ENCODE measurements at places on chromosomes 7 and 10.

DNA sequence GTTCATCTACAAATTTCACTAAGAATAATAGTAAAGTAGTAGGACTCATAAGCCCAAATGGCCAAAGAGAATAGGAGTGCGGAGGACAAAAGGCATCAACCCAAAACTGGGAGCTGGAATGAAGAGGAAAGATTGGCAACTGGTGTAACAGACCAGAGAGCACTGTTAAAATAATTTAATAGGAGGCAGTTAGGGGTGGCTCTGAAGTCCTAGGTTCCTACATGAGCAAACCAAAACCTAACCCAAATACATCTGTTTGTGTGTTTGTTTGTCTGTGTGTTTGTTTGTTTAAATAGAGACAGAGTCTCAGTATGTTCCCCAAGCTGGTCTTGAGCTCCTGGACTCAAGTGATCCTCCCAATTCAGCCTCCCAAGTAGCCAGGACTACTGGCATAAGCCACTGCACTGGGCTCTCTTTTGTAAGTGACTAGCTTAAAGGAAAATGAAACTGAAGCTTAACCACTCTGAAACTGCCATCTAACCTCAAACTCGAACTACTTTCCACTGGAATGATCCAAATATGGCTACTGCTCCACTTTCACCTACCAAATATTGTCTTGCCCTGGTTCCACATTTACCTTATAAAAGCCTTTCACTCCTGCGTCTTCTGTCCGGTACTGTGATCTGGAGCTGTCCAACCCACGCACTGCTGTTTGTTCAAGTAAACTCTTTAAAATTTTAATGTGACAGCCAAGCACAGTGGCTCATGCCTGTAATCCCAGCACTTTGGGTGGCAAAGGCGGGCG, 94.9 kb downstream of the AKR1D1 start:
- no peak for DNase-seq

- DNase-seq, result peak; percentile 77
These were observed 22.6 kb downstream of the EPDR1 start for GRCh38 chr7:37942934-37943610.

DNA sequence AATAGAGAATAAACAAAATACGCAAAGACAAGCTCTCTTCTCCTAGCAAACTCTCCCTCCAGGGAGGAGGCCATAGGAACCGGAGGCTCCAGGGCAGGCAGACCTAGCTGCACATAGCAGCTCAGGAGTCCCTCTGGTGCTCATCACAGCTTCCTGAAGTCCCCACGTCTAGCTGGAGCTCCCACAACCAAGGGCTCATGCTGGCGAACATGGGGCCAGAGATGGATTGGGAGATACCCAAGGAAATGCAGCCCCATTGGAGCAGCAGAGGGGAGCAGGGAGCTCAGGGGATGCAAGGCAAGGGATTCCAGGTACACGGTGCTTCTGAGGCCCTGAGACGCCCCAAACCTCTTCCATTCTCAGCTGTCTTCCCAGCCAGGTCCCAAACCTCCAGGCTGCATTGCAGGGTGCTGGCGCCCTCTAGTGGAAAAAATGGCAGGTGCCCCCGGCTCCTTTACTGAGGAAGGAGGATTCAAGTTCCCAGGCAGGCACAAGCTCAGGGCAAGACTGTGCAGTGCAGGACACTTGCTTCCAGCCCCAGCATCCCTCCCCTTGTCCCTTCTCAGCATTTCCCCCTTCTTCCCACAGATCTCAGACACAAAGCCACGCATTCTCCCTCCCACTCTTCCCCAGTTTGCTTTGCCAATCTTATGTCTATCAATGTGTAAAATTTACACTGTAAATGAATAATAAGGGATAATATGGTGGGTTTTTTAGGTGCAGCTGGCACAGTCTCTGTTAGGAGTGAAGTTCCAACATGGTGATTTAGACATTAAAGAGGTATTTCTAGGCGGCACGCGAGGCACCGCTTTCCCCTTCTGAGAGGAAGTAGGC, 46.2 kb downstream of the GPAM start:
- DNase-seq, result peak; percentile 73

GRCh38 chr10:1044146-1044545, 4.8 kb downstream of the IDI1 start:
- no peak for DNase-seq

- peak; percentile 87 for DNase-seq
These were observed 686 bp downstream of the ABI1 start for GRCh38 chr10:26860102-26860442.

DNA sequence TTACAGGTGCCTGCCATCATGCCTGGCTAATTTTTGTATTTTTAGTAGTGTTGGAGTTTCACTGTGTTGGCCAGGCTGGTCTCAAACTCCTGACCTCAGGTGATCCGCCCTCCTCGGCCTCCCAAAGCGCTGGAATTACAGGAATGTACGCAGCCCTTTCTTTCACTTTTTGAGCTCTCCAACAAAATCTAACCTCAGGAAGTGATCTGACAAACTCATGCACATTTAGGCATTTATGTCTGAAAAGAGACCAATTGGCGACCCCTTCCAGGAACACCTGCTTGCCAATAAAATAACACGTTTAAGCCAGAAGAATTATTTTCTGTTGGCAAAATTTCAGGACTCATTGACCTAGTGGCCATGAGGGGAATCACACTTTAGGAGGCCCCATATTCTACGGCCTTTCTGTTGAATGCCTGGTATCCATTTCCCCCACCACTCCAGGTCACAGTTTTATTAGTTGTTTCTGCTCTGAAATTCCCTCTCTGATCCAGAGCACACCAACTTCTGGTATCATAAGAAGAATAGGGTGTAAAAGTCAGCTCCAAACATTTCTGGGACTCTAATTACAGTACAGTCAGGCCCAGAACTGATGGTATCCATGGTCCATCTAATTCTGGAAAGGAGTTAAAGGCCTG, 65.8 kb upstream of the FRMD4A start:
- no peak for DNase-seq

DNA sequence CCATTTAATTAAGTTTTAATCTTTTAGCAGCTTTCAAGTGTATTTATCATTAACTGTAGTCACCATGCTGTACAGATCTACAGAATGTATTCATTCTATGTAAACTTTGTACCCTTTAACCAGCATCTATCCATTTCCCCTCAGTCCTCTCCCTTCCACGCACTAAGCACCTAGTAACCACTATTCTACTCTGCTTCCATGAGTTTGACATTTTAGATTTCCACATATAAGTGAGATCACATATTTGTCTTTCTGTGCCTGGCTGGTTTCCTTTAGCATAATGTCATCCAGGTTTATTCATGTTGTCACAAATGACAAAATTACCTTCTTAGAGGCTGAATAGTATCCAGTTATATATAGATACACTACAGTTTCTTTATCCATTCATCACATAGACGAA, 79.7 kb downstream of the BTAF1 start:
- DNase-seq, result no peak

GRCh38 chr10:84654671-84655070, 326.3 kb downstream of the CCSER2 start:
- DNase-seq, result no peak

- no peak for DNase-seq
These were observed 650.4 kb downstream of the SDK1 start for GRCh38 chr7:3951316-3952055.

DNA sequence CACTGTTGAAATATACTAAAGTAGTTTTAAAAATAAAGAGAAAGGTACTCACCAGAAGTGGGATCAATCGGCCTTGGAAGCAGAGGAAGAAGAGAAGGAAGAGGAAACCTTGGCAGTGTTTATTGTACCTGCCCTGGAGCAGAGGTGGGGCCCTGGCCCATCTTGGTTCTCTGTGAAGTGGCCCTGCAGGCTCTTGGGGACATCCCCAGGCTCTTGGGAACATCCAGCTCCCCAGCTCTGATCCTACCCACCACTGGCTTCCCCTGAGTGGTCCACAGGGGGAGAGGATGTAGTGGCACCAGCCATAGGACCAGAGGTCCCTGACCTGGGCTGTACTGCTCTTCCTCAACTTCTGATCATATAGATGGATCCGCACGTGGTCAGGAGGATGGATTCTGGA, 22.3 kb upstream of the RET start:
- DNase-seq, result peak; percentile 15

DNA sequence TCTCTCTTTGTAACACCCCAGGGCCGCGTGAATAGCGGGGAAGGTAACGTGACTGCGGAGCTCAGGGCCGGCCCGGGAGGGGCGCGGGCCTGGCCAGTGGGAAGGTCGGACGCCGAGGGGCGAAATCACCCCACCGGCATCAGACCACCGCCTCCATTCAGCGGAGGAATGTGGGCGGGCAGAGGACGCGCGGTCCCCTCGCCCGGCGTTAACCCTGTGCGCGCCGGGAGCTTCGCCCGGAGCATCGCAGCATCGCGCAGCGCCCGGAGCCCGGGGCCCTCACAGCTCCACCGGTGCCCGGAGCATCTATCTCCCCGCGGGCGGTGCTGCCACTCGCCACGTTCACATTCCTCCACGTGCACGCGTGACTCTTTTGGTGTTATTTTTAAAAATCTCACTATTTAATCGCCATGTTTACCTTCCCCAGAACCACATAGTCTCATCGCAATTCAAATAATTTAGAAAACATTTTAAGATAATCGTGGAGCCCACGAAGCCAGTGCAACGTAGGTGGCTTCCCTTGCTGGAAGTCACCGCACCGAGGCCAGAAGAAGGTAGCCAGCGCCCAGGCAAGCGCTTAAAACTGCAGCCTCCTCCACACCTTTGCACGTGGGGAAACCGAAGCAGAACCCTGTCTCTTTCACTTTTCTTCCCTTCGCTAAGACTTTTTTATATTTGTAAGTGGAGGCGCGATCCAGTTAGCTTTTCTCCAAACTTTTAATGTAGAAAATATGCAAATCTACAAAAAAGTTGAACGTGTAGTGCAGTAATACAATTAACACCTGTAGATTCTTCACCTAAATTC, 21.8 kb downstream of the FGFBP3 start:
- peak; percentile 58 for DNase-seq

DNA sequence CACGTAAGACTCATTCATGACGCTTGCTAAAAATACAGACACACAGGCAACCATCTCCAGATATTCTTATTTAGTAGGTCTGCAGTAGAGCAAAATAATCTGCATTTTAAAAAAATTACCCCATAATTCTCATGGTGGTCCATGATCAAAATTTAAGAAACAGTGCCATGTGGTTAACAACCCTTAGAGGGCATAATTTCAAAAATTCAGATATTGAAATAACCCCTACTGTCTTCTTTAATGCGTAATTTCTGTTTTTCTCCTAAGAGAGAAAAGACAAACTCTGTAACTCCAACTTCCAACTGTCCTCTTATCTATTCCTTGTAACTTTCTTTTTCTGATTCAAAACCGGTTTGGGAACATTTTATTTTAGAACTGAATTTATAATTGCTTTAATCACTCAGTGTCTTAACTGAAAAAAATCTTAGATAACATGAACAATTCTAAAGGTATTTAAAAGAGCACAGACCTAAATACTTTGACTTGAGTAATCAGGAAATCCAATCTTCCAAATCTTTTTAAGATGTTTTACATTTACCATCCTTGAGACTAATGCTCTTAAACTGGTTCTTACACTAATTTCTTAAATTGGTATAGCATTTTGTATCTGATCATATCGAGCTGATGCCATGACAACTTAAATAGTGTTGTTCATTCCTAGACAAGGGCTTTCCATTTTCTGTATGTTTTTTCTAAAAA, 148.0 kb downstream of the GALNT11 start:
- DNase-seq, result no peak

DNA sequence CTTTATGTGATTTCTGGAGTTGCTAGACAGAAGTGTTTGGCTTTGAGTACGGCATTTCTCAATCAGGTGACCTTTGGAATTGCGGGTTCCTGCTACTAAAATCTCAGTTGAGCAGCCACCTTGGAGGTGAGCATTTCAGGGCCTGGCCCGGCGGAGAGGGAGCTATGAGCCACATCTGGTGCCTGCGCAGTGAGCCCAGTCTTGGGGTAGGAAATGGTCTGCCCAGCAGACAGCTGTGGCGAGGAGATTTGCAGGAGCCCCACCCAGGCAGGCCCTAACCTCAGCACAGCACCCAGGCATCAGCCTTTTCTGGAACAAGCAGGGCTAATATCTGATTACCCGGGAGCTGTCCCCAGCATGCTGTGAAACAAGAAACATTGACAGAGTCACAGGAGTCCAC, 547.9 kb upstream of the FOXK1 start:
- peak; percentile 26 for DNase-seq

DNA sequence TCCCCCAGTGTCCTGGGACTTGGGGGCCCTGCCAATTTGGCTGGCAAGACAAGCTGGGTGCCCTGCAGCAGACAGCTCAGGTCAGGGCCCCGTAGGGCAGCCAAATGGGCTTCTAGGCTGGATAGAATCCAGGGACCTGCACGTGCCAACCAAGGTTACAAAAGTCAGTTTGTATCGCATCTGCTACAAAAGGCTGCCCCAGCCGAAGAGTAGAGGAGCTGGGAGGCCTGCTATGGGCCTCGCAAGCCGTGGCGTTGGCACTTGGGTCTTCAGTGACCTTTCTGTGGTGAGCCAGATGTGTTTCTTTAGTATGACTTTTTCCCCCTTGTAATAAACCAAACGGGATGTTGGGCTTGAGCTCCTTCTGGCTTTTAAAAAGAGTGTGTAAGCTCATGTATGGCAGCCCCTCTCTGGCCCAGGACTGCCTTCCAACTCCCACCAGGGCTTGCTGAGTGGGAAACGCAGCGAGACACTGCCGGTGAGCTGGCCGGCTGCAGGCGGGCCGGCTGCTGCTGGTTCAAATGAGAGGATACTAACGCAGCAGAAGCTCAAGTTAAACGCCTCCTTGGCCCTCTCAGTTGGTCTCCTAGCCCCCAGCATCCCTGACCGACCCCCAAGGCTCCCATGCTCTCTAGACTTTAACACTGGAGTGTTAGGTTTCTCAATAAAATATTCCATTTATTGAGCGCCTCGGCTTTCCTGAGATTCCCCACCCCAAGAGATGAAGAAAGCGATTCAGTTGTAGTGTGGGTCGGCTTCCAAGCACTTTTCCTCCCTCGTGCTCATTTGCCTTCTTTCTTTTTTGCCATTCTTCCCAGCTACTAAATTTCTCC, 3.1 kb upstream of the HOXA10 start:
- DNase-seq, result peak; percentile 57

- no peak for DNase-seq
These were observed 363.6 kb downstream of the DNAJB6 start for GRCh38 chr7:157700231-157701005.

DNA sequence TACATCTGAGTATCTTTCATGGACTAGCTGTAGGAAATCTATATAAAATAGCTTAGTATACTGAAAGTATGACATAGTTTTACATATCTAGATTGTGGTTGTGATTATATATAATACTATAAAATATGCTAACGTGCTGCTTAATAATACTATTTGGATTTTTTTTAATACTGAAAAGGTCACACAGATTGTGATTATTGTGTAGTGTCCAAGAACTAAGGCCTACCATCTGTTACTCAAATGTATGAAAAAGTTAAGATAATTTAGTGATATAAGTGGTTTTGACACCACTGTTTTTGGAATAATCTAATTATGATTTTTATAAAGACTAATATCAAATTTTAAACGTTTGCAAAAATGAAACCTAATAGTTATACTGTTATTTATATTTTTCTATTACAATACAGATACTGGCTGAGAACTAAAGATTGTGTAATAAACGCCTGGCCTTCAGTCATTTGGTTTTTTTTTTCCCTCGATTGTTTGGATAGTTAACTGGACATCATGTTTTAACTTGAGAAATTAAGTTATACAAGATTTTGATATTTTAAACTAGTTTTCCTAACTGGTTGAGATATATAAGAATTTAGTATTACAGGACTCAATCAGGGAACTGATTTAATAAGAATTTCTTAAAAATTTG, 12.6 kb downstream of the PTEN start:
- DNase-seq, result no peak
